IMR-90 (cell line): ENCODE measurements at places on chromosomes 12 and 14. TPM values are rescaled to one million over a fixed set of nuclear protein-coding genes. Genes with fewer than 3 reads are reported as not detected.

The IGF1 gene
- total RNA-seq: under 0.01 and 0.28 TPM in 2 replicates

The C1QL4 gene
- 0.18 and 0.28 TPM in 2 replicates for total RNA-seq

The ARL6IP4 gene
- total RNA-seq: 161 and 205 TPM in 2 replicates

The PTGER2 gene
- 24.7 and 33.6 TPM in 2 replicates for total RNA-seq

The MGST1 gene
- 87.2 and 105 TPM in 2 replicates for total RNA-seq

The IAPP gene
- not detected in 2 replicates for total RNA-seq

The NUAK1 gene
- 8.8 and 8.9 TPM in 2 replicates for total RNA-seq

The CCDC60 gene
- not detected in 2 replicates for total RNA-seq

The GPR135 gene
- 1.3 and 1.7 TPM in 2 replicates for total RNA-seq

The HSPB8 gene
- 12.8 and 12.9 TPM in 2 replicates for total RNA-seq
